ENCODE measurements at places on chromosomes 5 and 9.

GRCh38 chr9:129632460-129632859, 6.5 kb downstream of the NTMT1 start:
- DNase-seq, result no peak

GRCh38 chr5:9376363-9377117, 169.3 kb downstream of the SEMA5A start:
- DNase-seq, result no peak

DNA sequence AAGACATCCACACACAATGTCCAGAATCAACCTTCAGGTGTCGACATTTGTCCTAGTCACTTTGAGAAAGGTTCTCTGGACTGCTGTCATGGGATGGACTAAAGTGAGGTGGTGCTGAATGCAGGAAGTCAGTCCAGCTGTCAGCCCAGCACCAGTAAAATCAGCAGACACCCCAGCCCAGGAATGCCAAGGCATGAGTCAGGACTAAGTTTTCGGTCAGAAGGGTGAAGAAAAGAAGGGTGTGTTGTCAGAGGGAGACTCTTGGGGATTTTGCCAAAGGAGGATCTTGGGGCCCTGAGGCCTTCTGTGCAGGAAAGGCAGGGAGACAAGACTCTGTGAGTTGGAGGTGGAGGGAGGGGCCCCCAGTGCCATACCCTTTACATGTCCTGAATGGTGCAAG, 69.0 kb upstream of the XPA start:
- no peak for DNase-seq

- DNase-seq, result no peak
Measured at GRCh38 chr5:100584069-100584468, 48.9 kb downstream of the FAM174A start.

DNA sequence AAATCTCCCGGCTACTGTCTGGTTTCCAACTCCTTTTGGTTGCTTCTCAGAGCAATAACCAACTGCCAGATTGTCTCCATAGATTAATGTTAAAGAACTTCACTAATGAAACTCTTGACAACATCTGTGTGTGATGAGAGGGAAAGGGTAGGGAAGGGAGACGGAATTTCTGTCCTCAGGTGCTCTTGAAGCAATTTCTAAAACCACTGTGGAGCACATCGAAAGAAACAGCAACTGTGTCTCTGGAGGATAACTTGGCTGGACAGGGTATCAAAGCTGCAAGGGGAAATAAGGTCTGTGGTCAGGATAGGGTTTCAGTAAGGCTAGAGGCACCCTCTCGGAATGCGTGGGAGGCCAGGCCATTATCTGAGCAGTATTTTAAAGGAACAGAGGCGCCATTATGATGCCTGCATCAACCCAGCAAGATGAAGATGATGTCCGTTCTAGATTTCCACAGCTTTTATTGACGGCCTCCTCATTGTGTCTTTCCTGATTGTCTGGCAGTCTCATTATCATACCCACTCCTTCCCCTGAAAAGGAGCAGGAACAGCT, 76.6 kb downstream of the RORB start:
- DNase-seq, result no peak

DNA sequence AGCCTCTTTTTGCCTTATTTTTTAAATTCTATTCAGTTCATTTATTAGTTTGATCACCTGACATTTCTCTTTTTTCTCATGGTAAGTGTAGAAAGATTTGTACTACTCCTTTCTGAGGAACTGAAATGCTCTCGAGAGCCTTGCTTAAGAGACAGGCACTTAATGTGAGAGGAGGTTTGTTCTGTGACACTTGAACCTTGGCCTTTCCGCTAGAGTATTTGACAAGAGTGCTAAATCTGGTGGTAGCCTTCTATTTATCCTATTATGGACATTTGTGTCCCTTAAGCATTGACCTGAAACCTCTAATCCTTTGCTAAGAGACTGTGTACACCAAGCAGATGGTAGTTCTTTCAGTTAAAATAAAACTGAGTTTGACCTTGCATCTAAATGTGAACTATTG, 805.0 kb upstream of the PTPRD start:
- DNase-seq, result no peak

All from stimulated activated CD4-positive, alpha-beta T cell treated with anti-CD3 and anti-CD28 coated beads, Interleukin-15, amount 100 ng/mL, for 1 hour (primary cell).